Ovary (tissue), 10 donors: ENCODE measurements at places on chromosomes 2 and 18. TPM values are rescaled to one million over a fixed set of nuclear protein-coding genes. Genes with fewer than 3 reads are reported as not detected.

The MCM6 gene
- total RNA-seq, result 15.4 TPM

The POTEI gene
- total RNA-seq, result not detected

The PDE1A gene
- total RNA-seq, result 2.9 TPM

The GKN1 gene
- total RNA-seq, result not detected

The SETBP1 gene
- total RNA-seq, result 35.8 TPM

The CCT7 gene
- total RNA-seq, result 220 TPM

The NEB gene
- total RNA-seq, result 0.20 TPM

The GALR1 gene
- not detected for total RNA-seq

The IL36G gene
- not detected for total RNA-seq

The EVX2 gene
- not detected for total RNA-seq

The GULP1 gene
- total RNA-seq, result 41.7 TPM

The ABHD1 gene
- 2.4 TPM for total RNA-seq

The POTEJ gene
- total RNA-seq, result not detected

The FBXO15 gene
- total RNA-seq, result 0.92 TPM

The EMILIN2 gene
- total RNA-seq, result 40.4 TPM

The ABCB11 gene
- under 0.01 TPM for total RNA-seq

The GLB1L gene
- total RNA-seq, result 5.7 TPM

The TRAK2 gene
- total RNA-seq, result 19.4 TPM

GRCh38 chr18:44589693-44590355, 90.9 kb upstream of the SETBP1 start:
- H3K27ac ChIP-seq, result no peak overlapping the region
- DNase-seq, result no peak
- peaks cover 2% of the 10 kb centered on the region for H3K4me1 ChIP-seq
- no peak overlapping the region for H3K4me3 ChIP-seq
- H3K36me3 ChIP-seq, result no peaks in the 10 kb centered on the region

GRCh38 chr18:11994703-11995444, 13.6 kb downstream of the IMPA2 start:
- no peaks in the 10 kb centered on the region for H3K36me3 ChIP-seq
- H3K27ac ChIP-seq, result no peak overlapping the region
- no peak for DNase-seq
- H3K4me1 ChIP-seq, result peaks cover 7% of the 10 kb centered on the region
- H3K27me3 ChIP-seq, result no peaks in the 10 kb centered on the region

DNA sequence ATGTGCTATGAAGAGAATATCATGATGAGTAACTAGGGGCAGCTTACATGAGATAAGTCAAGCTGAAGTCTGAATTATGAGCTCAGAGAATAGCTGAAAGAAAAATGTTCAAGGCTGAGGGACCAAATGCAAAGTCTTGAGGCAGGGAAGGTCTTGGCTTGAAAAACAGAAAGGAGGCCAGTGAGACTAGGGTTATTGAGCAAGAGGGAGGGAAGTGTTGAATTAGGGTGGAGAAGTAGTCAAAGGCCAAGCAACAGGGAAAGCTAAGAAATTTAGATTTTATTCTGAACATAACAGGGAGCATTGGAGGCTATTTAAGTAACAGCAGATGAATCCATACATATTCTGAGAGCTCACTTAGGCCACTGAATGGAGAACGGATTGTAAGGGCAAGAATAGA, 11.4 kb upstream of the ALMS1 start:
- no peaks in the 10 kb centered on the region for H3K4me1 ChIP-seq
- DNase-seq, result no peak
- no peaks in the 10 kb centered on the region for H3K27me3 ChIP-seq
- H3K4me3 ChIP-seq, result no peak overlapping the region

GRCh38 chr2:58387701-58388100, 146.6 kb upstream of the FANCL start:
- H3K4me3 ChIP-seq, result no peak overlapping the region
- H3K36me3 ChIP-seq, result no peaks in the 10 kb centered on the region
- no peak for DNase-seq
- no peaks in the 10 kb centered on the region for H3K4me1 ChIP-seq
- H3K27me3 ChIP-seq, result no peaks in the 10 kb centered on the region

DNA sequence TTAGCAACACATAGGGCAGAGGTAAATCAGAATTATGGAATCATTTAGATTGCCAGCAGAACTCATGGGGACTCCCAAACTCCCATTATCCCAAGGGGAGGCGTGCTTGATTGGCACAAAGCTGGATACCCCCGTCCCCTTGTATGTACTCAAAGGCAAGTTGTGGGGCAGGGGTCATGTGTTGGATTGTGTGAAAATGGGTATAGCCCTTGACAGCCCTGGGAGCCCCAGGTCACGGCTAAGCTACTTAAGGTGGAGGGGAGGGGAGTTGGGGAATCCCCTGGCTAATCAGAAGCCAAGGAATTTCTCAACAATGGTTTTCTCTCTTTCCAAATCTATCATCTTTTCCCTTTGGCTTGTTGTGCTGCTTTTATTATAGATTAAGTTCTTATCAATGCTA, 32.7 kb downstream of the CLIP4 start:
- DNase-seq, result no peak
- no peaks in the 10 kb centered on the region for H3K4me1 ChIP-seq
- H3K27ac ChIP-seq, result no peak overlapping the region
- H3K4me3 ChIP-seq, result no peak overlapping the region
- H3K36me3 ChIP-seq, result no peaks in the 10 kb centered on the region

DNA sequence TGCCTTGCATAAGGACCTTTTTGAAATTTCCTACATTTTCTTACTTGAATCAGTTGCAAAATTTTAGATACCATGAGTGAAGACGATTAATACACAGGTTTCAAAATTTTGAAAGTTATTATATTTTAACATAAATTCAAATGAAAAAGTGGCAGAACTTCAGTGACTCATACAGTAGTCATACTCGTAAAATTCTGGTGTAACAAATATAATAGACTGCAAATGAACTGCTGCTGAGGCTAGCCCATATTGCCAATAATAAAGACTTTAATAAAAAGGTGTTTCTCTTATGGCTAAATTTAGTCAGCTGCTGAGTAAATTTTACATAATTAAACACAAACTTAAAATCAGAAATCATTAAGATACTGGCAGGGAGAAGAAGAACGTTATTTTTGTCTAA, 36.9 kb downstream of the MSH6 start:
- DNase-seq, result no peak
- no peaks in the 10 kb centered on the region for H3K36me3 ChIP-seq
- no peaks in the 10 kb centered on the region for H3K4me1 ChIP-seq
- H3K27ac ChIP-seq, result no peak overlapping the region
- H3K4me3 ChIP-seq, result no peak overlapping the region

- H3K27ac ChIP-seq, result no peak overlapping the region
- no peaks in the 10 kb centered on the region for H3K36me3 ChIP-seq
- H3K4me3 ChIP-seq, result no peak overlapping the region
- DNase-seq, result no peak
Measured at GRCh38 chr2:124424074-124424473, 399.0 kb downstream of the CNTNAP5 start.

DNA sequence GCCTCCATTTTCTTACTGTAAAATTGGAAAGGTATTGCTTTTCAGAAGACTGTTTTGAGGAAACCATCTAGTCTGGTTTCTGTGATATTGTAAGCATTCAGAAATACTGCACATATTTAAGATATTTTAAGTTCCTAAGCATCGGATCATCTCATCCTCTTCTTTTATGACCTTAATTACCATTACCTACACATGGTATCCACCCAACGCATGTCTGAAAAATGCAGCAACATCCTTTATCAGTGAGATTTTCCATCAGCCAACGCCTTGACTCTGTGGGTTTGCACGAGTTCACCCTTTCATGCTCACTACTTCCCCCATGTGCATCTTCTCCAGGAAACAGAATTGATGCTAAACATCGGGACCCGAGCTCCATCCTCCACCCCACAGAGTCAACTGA, 84.3 kb downstream of the COL4A4 start:
- no peak overlapping the region for H3K27ac ChIP-seq
- H3K4me1 ChIP-seq, result no peaks in the 10 kb centered on the region
- no peak for DNase-seq
- no peaks in the 10 kb centered on the region for H3K27me3 ChIP-seq
- H3K4me3 ChIP-seq, result no peak overlapping the region

GRCh38 chr2:156294945-156295580, 37.5 kb downstream of the NR4A2 start:
- H3K27ac ChIP-seq, result no peak overlapping the region
- H3K36me3 ChIP-seq, result no peaks in the 10 kb centered on the region
- H3K4me3 ChIP-seq, result no peak overlapping the region
- DNase-seq, result no peak
- H3K4me1 ChIP-seq, result no peaks in the 10 kb centered on the region

DNA sequence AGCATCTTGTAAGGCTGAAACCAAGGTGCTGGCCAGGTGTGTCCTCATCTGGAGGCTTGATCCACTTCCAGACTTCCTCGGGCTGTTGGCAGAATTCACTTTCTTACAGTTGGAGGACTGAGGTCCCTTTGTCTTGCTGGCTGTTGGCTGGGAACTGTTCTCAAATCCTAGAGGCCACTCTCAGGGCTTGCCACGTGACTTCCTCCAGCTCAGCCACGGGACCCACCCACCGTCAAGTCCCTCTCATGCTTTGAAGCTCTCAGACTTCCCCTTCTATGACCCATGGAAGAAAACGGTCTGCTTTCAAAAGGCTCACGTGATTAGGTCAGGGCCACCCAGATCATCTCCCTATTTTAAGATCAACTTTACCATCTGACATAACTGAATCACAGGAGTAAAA, 77.1 kb downstream of the SMAD4 start:
- no peaks in the 10 kb centered on the region for H3K36me3 ChIP-seq
- H3K4me3 ChIP-seq, result no peak overlapping the region
- H3K27ac ChIP-seq, result no peak overlapping the region
- no peaks in the 10 kb centered on the region for H3K4me1 ChIP-seq
- H3K27me3 ChIP-seq, result no peaks in the 10 kb centered on the region

- H3K36me3 ChIP-seq, result no peaks in the 10 kb centered on the region
- no peak for DNase-seq
- H3K27me3 ChIP-seq, result no peaks in the 10 kb centered on the region
- H3K4me3 ChIP-seq, result no peak overlapping the region
- H3K27ac ChIP-seq, result no peak overlapping the region
Measured at GRCh38 chr2:45191976-45192375, 182.7 kb upstream of the SIX2 start.

GRCh38 chr18:30828700-30829099, 213.8 kb downstream of the DSC3 start:
- H3K4me3 ChIP-seq, result no peak overlapping the region
- H3K27me3 ChIP-seq, result no peaks in the 10 kb centered on the region
- H3K36me3 ChIP-seq, result no peaks in the 10 kb centered on the region
- H3K4me1 ChIP-seq, result no peaks in the 10 kb centered on the region
- no peak for DNase-seq
- no peak overlapping the region for H3K27ac ChIP-seq

DNA sequence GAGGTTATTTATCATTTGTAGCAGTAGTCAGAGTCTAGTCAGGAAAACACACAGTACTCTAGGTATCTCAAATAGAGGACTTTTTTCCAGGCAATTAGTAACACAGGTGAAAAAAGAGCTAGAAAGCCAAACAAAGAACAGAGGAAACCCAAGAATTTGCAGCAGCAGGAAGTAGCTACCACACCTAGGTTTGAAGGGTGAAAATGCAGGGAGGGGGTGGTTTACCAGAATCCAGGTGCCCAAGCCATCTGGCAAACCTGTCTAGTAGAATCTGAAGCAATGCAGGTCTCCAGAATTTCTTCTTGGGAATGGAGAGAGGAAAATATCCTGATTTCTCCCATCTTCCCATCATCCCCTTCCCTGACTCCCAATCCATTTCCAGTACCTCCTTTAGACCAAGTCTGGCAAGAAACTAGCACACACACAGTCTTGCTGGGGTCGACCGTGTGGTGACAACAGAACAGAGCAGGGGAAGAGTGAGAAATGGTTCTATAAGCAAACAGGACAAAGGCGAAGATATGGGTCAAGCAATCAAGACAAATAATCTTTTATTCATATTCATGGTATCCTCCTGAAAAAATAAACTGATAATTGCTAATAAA, 231.9 kb upstream of the MMADHC start:
- H3K27me3 ChIP-seq, result no peaks in the 10 kb centered on the region
- no peak overlapping the region for H3K4me3 ChIP-seq
- no peaks in the 10 kb centered on the region for H3K4me1 ChIP-seq
- no peaks in the 10 kb centered on the region for H3K36me3 ChIP-seq
- no peak for DNase-seq
- H3K27ac ChIP-seq, result no peak overlapping the region

DNA sequence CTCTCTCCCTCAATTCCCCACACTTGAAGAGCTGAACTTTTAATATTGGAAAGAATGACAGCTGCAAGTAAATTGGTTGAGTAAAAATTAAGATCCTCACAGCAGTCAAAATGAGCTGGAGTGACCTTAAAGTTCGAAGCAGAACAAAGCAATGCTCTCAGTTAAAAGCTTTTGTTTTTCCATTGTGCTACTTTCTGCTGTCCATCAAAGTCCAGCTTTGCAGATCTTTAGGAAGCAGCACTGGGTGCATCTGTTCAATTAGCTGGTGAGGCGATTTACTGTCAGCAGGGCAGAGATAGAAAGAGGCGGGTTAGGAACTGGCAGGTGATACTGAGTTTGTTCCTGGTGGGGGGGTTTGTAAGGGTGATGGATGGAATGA, 834.8 kb downstream of the CPS1 start:
- no peak overlapping the region for H3K4me3 ChIP-seq
- DNase-seq, result no peak
- H3K36me3 ChIP-seq, result no peaks in the 10 kb centered on the region
- no peaks in the 10 kb centered on the region for H3K27me3 ChIP-seq
- H3K4me1 ChIP-seq, result no peaks in the 10 kb centered on the region
- no peak overlapping the region for H3K27ac ChIP-seq

- H3K27me3 ChIP-seq, result no peaks in the 10 kb centered on the region
- DNase-seq, result no peak
- no peak overlapping the region for H3K4me3 ChIP-seq
- peaks cover 9% of the 10 kb centered on the region for H3K4me1 ChIP-seq
- H3K36me3 ChIP-seq, result no peaks in the 10 kb centered on the region
Measured at GRCh38 chr2:74036450-74037195, 51.9 kb downstream of the TET3 start.

DNA sequence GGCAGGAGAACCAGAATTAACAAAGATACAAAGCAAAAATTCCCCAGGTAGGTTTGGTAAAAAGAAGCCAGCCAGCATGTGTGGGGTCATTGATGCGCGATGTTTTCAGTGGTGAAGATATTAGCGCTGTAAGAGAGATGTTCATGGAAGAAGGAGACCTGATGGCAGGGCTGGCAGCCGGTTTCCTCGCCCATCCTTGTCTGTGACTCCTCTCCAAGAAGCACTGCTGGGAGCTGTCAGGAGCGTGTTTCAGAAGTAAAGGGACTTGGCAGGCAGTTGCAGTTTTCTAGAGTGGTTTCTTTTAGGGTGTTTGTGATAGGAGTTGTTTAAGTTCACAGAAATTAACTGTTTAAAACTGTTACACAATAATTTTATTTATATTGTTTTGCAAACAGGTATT, 24.6 kb downstream of the TAF1B start:
- no peaks in the 10 kb centered on the region for H3K27me3 ChIP-seq
- no peaks in the 10 kb centered on the region for H3K36me3 ChIP-seq
- no peak overlapping the region for H3K4me3 ChIP-seq
- no peak overlapping the region for H3K27ac ChIP-seq
- no peaks in the 10 kb centered on the region for H3K4me1 ChIP-seq

GRCh38 chr2:239096676-239097427, 249.0 kb downstream of the TWIST2 start:
- H3K36me3 ChIP-seq, result no peaks in the 10 kb centered on the region
- H3K27me3 ChIP-seq, result no peaks in the 10 kb centered on the region
- no peak overlapping the region for H3K4me3 ChIP-seq
- H3K27ac ChIP-seq, result no peak overlapping the region

- no peak overlapping the region for H3K4me3 ChIP-seq
- no peaks in the 10 kb centered on the region for H3K4me1 ChIP-seq
- no peaks in the 10 kb centered on the region for H3K36me3 ChIP-seq
- DNase-seq, result no peak
- H3K27ac ChIP-seq, result no peak overlapping the region
Measured at GRCh38 chr2:96916646-96917543, 47.0 kb upstream of the SEMA4C start.
